Mucosa of descending colon (tissue), 3 donors: ENCODE measurements at places on chromosomes 7 and 10. TPM values are rescaled to one million over a fixed set of nuclear protein-coding genes. Genes with fewer than 3 reads are reported as not detected.

DNA sequence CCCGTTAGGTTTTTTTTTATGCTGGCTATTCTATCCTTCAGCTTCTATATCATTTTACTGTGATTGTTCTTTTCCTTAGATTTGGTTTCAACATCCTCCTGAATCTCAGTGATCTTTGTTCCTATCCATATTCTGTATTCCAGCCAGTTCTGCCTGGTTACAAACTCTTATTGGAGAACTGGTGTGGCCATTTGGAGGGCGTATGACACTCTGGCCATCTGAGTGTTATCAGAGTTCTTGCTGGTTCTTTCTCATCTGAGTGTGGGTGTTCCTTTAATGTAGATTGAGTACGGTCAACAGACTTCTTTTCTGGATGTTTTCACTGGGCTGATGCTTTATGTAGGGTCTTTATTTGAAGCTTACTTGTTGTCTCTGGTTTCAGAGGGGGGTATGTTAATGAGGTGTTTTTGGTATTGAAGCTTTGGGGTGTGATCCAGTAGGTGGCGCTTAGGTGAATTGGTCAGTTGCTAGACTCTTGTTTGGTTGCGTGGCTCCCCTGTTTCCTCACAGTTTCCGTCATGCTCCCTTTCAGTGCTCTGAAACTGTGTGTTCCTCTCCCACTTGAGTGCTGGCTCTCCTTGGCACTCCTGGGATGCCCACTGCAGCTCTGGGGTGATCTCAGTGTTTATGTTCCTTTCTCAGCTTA, 80.7 kb downstream of the FANK1 start:
- no peak for DNase-seq

DNA sequence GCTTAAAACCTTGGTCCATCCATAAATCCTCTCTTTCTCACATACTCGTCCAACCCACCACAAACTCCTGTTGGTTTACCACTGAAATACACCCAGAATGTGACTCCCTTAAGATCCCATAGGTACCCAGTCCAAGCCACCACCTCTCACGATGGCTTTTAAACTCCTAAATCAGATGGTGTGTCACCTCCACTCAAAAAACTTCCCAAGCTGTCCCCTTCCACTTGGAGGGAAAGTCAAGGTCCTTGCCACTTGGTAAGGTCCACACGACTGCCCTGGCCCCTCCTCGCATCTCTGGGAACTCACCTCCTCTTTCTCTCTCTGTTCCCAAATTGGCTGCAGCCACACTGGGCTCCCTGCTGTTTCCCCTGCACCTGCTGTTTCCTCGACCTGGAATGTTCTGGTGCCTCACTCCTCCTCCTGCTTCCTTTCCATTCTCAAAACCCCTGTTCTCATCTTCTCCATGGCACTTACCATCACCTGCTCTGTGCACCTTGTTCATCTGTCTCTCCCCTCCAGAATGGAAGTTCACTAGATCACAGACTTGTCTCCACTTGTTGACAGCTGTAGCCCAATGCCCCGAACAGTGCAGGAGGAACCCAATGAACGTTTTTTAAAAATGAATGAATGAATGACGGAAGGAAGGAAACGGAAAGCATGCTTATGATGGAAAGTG, 23.0 kb downstream of the ZFAND2A start:
- peak; percentile 31 for DNase-seq

The PON1 gene
- total RNA-seq: not detected

The ENTPD7 gene
- 20.5 TPM for total RNA-seq

The AFAP1L2 gene
- 11.6 TPM for total RNA-seq

The ING3 gene
- 21.7 TPM for total RNA-seq

The GBX1 gene
- total RNA-seq: not detected

DNA sequence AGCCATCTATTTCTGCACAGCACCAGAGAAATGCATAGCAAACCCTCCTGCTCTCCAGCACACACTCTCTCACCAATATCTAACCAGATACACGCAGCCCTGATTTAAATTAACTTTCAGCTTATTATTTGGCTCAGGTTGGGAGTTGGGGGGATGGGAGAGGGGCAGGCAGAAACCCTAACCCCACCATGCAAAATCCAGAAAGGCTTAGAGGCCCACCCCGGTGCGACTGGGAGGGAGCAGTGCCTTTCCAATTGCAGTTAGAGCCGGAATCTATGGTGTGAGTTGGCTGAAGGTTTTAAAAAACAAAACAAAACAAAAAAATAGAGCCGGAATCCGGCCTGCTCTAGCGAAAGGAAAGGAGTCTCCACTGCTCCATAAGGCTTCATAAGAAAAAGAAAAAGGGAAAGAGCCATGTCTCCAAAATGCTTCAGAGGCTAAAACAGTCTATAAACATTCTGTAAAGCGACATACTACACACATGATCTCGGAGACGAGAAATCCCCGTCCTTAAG, 2.9 kb downstream of the IGF2BP3 start:
- DNase-seq: no peak

DNA sequence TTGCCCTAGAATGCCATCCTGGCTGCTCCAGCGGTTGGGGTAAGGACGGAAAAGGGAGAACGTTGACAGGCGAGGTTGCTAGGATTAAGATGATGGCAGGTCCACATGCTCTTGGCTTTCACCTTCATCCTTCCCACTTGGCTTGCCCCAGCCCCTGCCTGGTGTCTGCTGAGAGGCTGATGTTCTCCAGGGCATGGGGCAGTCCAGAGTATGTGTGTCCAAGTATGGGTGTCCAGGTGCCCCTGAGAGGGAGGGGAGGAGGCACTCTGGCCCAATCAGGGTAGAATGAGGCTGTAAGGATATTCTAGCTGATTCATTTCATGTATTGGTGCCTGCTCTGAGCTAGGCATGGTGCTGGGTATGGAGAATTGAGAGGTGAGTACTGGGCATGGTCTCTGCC, 12.6 kb downstream of the NEURL1 start:
- DNase-seq: no peak

GRCh38 chr10:72524489-72524888, 101.4 kb downstream of the MICU1 start:
- no peak for DNase-seq

GRCh38 chr7:150447966-150448788, 2.3 kb upstream of the GIMAP8 start:
- DNase-seq: no peak

GRCh38 chr7:90580051-90580450, 16.1 kb upstream of the CDK14 start:
- no peak for DNase-seq

DNA sequence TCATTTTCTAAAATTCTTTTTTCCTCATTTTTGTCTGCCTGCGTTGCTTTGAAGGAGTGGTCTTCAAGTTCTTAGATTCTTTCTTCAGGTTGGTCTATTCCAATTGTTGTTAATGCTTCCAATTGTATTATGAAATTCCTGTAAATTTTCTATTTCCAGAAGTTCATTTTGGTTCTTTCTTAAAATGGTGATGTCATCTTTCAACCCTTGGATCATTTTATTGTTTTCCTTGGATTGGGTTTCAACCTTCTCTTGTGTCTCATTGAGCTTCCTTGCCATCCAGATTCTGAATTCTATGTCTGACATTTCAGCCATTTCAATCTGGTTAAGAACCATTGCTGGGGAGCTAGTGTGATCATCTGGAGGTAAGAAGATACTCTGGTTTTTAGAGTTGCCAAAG, 33.1 kb downstream of the PNLIPRP2 start:
- DNase-seq: no peak

DNA sequence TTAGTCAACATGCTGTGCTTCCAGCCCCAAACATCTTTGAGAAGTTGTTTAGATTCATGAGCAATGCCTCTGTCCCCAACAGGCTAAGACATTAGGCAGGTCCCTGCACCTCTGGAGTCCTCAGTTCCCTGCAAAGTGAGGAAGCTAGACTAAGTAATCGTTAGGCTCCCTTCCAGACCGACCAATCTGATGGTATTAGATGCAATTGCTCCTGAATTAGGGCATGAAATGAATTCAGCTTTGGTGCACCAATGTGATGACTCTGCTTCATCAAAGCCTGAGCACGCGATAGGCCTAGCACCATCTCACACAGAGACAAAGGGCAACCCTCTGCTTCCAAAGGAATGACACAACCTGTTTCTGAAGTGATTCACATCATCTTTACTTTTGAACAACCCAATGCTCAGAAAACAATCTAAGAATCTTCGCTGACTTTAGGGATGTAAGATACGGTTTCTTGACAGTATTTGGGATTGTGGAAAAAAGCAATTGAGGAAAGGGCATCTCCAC, 723 bp upstream of the TES start:
- no peak for DNase-seq

DNA sequence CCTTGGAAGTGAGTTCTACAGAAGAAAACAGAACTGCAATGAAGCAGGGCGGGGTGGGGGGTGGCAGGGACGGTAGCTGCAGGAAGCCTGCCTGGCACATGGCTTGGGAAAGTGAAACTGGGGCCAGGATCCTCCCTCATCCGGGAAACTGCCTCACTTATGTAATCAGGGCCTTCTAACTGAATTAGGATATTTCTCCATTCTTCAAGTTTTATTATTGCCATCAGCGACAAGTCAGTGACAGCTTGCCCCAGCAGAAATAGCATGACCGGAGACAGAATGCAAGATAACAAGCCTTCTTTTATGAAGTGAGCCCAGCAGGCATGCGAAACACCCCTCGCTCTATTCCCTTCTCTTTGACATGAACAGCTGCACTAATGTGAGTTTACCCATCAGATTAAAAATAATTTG, 77.5 kb upstream of the CACUL1 start:
- DNase-seq: peak; percentile 67

The NOS3 gene
- 2.5 TPM for total RNA-seq

- no peak for DNase-seq
Observed at GRCh38 chr10:122390271-122390670, 15.8 kb downstream of the PLEKHA1 start.

DNA sequence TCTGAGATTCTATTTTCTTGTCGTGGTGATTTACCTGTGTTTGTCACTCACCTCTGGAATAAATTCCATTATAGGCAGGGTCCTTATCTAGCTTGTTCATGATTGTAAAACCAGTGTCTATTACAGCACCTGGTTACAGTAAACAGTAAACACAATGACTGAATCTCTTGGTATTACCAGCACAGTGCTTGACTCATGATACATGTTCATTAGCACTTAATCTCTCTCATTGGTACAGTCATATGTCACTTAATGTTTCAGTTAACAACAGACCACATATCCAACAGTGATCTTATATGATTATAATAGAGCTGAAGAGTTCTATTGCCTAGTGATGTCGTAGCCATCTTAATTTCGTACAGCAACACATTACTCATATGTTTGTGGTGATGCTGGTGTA, 1.6 kb upstream of the TASOR2 start:
- no peak for DNase-seq

- no peak for DNase-seq
Observed at GRCh38 chr10:65838811-65839210, 1087.0 kb upstream of the LRRTM3 start.

DNA sequence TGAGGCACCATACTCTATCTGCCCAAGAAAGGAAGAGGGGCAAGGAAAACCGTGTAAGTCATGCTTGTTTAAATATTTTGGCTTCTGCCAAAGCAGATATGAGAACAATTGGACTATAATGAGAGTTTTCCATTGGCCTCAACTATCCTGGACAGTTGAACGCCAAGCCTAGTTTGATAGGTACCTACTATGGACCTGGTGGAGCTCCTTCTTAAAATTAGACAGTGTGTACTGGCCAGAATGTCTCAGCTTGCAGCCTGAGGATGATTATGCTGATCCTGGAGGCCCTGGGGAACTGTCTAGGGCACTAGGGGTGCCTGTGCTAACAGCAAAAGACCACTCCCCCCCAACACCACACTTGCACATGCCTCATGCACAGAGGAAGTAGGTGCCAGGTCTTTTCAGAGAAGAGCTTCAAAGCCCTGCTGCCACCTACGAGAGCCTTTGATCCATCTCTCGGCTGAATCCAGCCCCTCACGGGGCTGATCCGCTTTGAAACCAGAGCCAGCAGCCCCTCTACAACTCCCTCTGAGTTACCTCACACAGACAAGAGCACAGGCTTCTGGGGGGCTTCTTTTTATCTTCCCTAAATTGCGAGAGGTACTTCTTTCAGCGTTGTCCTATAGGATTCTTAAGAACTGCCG, 473.8 kb upstream of the GALNT17 start:
- no peak for DNase-seq

DNA sequence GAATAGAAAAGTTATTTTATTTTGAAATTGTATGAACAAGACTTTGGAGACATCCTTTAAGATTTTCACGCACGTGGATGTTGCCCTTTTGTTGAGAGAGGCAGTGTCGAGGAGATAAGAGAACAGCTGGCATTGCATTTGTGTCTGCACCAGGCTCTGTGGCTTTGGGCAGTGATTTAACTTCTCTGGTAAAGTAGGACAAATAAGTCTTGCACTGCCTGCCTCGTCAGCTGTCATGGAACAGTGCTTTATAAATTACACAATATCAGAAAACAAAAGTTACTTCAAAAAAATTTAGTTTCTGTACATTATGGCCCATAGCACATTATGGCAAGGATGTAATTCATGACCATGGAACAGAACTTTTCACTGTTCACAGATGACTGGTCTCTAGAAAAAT, 20.1 kb downstream of the SNX10 start:
- DNase-seq: no peak

The FGL2 gene
- total RNA-seq: 66.3 TPM

DNA sequence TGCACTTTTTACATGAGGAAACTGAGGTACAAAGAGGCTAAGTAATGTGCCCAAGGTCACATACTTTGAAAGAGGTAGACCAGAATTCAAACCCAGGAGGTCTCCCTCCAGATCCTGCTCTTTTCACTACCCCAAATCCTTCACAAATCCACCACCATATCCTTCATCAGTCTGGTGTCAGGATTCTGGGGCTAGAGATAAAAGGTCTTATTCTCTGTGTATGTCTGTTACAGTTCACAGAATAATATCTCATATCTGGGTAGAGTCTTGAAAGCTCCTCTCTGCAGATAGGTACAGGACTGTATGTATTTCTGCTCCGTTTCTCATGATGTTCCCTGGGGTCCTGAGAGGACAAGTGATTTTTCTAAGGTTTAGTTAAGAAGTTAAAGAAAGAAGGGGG, 4.9 kb downstream of the PIK3CG start:
- no peak for DNase-seq

The NPFFR1 gene
- 0.06 TPM for total RNA-seq

- DNase-seq: no peak
Observed at GRCh38 chr7:37570145-37570544, 113.4 kb upstream of the GPR141 start.

The H2BK1 gene
- total RNA-seq: not detected

The HECW1 gene
- 1.2 TPM for total RNA-seq

- no peak for DNase-seq
Observed at GRCh38 chr10:29223326-29223725, 65.5 kb upstream of the LYZL1 start.

The CCDC136 gene
- 37.7 TPM for total RNA-seq

DNA sequence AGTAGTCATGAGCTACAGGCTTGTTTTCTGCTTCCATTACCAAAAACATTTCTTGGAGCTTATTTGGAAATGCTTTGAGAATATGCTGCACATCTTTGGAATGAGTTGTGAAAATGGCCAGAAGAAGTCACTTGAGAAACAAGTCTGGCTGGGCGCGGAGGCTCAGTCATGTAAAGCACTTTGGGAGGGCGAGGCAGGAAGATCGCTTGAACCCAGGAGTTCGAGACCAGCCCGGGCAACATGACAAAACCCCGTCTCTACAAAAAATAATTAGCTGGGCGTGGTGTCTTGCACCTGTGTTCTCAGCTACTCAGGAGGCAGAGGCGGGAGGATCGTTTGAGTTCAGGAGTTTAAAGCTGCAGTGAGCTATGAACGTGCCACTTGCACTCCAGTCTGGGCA, 882 bp upstream of the CHCHD1 start:
- DNase-seq: no peak
